Urothelium cell line (cell line): ENCODE measurements at places on chromosomes 16 and 17.

DNA sequence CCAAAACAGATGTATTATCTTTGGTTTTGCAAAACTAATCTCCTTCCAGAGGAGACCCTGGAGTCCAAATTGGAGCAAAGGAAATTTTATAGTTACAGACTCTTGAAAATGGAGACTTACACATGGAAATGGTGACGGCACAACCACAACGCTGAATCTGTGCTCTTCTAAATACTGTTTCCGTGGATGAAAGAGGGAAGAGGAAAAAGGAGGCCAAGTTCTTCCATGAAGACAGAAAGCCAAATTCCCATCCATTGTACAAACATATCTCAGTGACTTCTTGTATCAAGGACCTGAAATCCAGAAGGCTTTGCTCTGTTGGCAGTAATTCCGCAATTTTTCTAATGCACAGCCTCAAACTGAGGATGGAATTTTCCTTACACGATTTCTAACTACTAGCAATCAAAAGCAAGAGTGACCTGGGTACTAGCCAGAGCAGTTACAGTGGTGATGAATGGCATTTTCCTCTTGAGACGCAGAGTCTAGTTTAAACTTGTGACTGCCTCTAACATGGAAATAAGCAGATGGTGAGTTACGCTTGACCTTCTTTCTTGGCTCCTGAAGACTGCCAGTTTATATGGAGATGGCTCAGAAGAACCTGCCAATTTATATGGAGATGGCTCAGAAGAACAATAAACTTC, 38.5 kb downstream of the VPS53 start:
- DNase-seq: no peak

- DNase-seq: no peak
Observed at GRCh38 chr16:86089991-86090390, 191.0 kb downstream of the IRF8 start.

- no peak for DNase-seq
Observed at GRCh38 chr17:2396192-2396567, 4.7 kb downstream of the MNT start.

DNA sequence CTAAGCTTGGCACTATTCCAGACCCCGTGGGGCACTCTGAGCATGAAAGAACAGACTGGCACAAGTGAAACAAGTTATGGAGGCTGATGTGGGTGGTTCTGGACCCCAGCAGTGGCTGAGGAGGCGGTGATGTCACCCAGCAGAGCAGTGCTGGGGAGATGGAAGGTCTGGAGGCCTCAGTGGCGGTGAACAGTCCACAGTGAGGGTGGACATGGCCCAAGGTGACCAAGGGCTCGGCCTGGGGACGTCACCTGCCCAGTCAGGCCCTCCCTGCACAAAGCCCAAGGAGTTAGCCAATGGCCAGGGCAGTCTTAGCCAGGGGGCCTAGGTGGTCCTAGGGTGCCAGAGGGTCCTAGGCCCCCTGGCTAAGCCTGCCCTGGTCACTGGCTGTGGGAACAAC, 24.5 kb downstream of the SMPD3 start:
- DNase-seq: no peak

DNA sequence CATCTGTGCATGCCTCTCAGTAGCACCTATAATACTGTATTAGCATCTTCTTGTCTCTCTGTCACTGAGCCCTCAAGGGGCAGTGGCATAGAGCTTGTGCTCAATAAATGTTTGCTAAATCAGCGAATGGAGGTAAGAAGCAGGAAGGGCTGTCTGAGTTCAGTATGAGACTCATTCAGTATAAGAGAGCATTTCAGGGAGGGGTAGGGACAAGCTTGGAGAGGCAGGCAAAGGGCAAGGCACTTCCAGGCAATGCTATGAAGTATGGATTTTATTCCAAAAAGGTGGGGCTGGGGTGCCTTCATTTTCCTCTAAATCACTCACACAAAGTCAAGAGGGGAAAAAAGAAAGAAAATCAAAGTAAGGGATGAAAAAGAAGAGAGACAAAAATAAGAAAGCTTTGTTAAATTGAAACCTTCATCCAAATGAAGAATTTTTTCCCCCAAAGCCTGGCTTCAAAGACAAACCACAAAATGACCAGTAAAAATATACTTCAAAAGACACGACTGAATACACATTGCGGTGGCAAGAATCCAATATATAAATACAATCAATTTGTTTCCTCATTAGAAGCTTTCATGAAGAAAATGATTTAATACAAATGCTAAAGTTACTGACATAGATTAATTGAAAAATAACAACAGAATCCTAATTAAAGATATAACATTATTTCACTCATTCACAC, 51.2 kb downstream of the SKAP1 start:
- no peak for DNase-seq

GRCh38 chr16:49688036-49688697, 167.7 kb downstream of the ZNF423 start:
- DNase-seq: no peak

- no peak for DNase-seq
Observed at GRCh38 chr16:88321635-88322499, 60.9 kb upstream of the ZNF469 start.
